ENCODE measurements at places on chromosomes 3 and 15. TPM values are rescaled to one million over a fixed set of nuclear protein-coding genes. Genes with fewer than 3 reads are reported as not detected.

Gene SPINK8
- not detected for total RNA-seq

Gene TRH
- not detected for total RNA-seq

Gene PIK3R4
- total RNA-seq: 38.1 TPM

Gene TLR9
- 3.7 TPM for total RNA-seq

Gene CAMK2N2
- not detected for total RNA-seq

DNA sequence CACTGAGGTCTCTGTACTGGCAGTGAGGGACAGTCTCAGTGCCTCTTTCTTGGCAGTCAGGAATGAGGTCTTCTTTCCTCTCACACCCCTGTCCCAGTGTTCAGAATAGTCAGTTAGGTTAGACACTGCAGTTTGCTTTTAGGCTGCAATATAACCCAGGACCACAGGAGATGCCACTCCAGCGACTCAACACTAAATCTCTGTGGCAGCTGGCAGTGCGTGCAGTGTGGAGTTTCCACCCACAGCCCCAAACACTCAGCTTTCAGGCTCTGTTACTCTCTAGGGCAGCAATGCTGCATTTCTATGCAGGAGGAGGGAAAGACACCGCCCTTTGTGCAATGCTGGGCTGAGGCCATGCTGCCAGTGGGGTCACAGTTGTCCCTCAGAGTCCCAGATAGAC, 150.2 kb upstream of the SUCLG2 start:
- DNase-seq: no peak

DNA sequence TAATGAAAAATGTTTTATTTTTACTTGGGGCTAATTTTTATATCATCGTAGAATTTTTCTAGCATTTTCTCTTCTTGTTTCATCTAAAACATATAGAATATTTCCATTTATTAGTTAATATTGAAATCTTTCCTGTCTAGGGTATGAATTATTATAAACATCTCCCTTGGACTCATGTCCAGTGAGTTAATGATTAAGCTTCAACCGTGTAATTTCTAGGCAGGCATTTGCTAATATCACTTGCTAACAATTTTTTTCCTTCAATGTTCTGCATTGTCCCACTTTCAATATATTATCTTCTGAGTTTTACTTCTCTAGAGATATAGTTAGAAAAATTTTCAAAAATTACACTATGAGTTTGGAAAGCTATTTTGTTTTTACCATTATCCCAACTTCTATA, 1371.6 kb upstream of the EPHA6 start:
- DNase-seq: no peak

GRCh38 chr3:29649815-29650547, 369.1 kb downstream of the RBMS3 start:
- DNase-seq: no peak

GRCh38 chr3:197907196-197907595, 42.8 kb upstream of the RPL35A start:
- DNase-seq: no peak

- DNase-seq: no peak
Measured at GRCh38 chr3:12138044-12138443, 20.7 kb downstream of the TIMP4 start.

GRCh38 chr15:38216763-38217162, 35.9 kb upstream of the SPRED1 start:
- DNase-seq: no peak

DNA sequence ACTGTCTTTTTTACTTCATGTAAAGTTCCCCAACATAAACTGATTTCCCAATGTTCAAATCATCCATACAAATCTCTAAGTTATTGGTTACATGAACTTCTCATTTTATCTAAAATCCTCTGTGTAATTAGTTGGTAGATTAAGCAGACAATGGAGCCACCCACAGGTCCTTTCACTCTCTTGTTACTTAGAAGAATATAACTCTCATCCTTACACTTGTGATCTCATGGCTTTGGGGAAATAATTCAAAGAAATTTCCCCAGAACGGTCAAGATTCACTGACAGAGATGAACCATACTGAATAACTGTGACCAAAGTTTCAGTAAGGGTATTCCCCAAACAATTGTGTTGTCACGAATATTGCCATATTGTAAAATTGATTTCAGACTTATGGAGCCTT, 1102.6 kb upstream of the EPHA6 start:
- DNase-seq: no peak

DNA sequence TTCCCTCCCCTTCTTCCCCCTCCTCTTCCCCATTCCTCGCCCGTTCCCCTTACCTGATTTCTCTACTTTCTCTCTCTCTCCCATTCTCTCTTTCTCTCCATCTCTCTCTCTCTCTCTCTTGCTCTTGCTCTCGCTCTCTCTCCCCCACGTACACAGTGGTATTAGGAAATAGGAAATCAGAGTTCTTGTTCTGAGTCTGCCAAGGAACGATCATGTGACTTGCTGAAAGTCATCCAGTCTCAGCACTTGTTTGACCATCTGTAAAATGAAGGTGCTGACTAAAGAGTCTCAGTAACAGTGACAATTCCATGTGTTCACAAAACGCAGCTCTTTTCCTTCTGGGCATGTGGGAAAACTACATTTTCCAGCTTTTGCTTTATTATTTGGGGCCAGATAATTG, 445.0 kb upstream of the TGFBR2 start:
- DNase-seq: no peak

GRCh38 chr3:144552346-144553057, 580.9 kb downstream of the DIPK2A start:
- DNase-seq: no peak
